ENCODE measurements at places on chromosomes 6 and 20. TPM values are rescaled to one million over a fixed set of nuclear protein-coding genes. Genes with fewer than 3 reads are reported as not detected.

DNA sequence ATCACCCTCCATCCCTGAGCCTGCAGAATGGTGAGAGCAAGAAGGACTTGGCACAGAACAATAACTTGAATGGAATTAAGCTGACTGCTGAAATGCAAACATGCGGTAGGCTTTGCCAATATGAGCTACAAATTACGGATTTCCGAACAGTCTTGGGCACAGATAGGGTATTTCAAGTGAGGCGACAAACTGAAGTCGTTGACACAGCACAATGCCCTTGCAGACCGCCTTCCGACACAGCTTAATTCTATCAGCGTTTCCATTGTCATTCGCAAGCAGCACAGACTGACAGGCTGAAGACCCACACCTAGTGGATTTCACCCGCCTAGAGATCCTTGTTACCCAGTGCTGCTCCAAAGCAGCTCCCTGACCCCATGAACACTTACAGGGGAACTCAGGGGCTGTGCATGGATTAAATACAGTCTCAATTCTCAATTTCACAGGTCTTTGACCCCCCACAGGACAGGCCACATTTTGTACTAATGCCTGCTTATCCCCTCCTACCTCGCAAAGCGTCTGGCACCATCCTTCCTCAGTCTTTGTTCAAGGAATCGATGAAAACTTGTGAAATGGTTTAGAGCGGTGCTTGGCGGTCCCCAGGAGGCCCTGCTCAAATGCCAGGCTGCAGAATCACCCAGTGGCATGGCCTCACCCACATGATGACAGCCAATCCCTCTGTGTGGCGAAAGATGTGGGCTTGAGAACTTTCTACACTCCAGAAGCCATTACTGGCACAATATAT, 34.6 kb downstream of the RAMACL start:
- no peak for DNase-seq

The SLC2A4RG gene
- 122 TPM for total RNA-seq

DNA sequence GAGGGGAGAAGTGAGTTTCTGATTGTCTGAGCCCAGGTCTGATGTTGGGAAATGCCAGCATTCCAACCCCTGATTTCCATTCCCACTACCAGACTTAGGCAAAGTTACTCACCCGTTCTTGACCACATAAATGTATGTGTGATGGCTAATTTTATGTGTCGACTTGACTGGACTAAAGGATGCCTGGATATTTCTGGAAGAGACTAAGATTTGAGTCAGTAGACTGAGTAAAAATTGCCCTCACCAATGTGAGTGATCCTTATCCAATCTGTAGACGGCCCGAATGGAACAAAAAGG, 95.8 kb upstream of the TAB2 start:
- DNase-seq = peak; percentile 41

The MLN gene
- not detected for total RNA-seq

DNA sequence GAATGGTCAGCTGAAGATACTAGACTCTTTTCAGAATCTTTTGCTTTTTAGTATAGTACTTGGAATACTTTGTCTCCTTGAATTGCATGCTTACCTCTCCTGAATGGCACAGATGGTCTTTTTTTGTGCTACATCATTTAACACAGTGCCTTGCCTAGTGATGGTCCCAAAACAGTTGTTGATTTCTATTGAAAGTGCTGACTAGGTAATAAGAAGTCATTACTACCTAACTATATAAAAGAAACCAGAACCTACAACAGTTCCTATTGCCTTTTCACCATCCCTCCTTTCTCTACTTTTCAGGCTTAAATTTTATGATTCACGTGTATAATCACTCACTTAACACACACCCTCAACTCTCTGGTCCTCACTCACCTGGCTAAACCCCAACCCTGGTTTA, 64.6 kb upstream of the PRND start:
- DNase-seq = no peak
